ENCODE measurements at places on chromosomes 12 and 14. TPM values are rescaled to one million over a fixed set of nuclear protein-coding genes. Genes with fewer than 3 reads are reported as not detected.

DNAI7 gene
- 2.1 TPM for total RNA-seq

MYF6 gene
- not detected for total RNA-seq

TAMALIN gene
- 54.4 TPM for total RNA-seq

RPGRIP1 gene
- total RNA-seq, result not detected

MGP gene
- total RNA-seq, result 1,029 TPM

INHBC gene
- not detected for total RNA-seq

CELA1 gene
- total RNA-seq, result not detected

PIANP gene
- 0.72 TPM for total RNA-seq

- H3K4me1 ChIP-seq, result no peaks in the 10 kb centered on the region
- peak overlapping the region; percentile 30 for H3K27ac ChIP-seq
- peak overlapping the region; percentile 38 for H3K4me3 ChIP-seq
- H3K36me3 ChIP-seq, result no peaks in the 10 kb centered on the region
- no peak for DNase-seq
Measured at GRCh38 chr12:51390891-51391282, 319 bp downstream of the GALNT6 start.

DNA sequence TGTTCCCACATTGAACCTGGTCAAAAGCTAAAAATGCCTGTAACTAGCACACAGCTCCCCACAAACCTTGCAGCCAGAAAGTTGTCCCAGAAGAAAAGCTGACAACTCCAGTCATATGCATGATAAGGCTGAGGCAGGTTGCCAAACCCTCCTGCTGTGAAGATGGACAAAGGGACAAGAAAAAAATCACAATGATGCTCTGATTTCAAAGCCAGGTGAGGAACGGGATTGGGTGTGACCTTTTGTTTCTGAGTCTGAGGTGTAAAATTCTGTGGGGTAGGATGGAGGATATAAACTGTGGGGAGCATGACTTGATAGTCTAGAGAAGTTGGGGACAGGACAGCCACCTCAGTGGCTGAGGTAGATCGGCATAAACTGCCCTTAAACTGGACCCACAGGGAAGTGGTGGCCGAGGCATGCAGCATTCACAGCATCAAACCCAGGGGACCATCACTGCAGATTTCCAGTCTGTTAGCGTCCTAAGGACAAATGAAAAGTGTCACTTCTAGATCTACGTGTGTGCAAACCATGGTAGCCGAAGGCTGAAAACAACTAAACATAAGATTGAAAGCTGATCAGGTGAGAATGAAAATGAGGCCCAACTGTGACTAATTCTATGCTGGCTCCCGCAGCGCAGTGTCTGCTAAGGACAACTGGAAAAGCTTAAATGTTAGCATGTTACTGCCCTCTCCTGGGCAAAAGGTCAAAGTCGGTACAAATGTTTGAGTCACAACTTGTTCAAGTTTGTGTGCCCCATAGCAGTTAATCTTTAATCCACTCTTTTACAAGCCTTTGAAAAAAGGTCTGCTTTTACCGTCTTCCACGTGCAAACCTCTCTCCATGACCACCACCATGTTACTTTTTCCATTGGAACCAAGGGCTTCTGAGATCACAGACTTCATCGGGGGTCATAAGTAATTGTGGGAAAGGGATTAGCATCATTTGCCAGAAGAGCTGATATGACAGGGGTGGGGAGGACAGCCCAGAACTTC, 39.8 kb downstream of the GRIN2B start:
- H3K36me3 ChIP-seq, result no peaks in the 10 kb centered on the region
- H3K27ac ChIP-seq, result no peak overlapping the region
- no peaks in the 10 kb centered on the region for H3K4me1 ChIP-seq
- no peak for DNase-seq
- H3K27me3 ChIP-seq, result no peaks in the 10 kb centered on the region
- no peak overlapping the region for H3K4me3 ChIP-seq

DNA sequence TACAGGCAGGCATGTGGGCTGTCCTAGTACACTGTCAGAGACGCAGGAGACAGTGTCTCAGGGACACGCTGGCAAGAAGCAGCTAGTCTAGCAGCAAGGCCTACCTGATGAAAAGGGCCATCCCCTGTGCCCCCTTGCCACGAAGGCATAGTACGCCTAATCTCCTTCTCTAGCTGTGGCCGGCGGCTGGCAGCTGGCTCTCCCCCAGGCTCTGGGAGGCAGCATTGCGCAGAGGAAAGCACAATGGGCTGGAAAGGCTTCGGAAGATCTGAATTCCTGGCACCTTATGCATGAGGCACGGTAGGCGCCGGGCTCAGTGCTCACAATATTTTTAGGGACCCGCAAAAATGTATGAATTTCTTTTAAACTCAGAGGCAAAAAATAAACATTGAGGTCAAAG, 16.0 kb upstream of the PLEKHH1 start:
- H3K4me1 ChIP-seq, result peaks cover 2% of the 10 kb centered on the region
- DNase-seq, result peak; percentile 23
- no peak overlapping the region for H3K27ac ChIP-seq
- no peaks in the 10 kb centered on the region for H3K36me3 ChIP-seq

DNA sequence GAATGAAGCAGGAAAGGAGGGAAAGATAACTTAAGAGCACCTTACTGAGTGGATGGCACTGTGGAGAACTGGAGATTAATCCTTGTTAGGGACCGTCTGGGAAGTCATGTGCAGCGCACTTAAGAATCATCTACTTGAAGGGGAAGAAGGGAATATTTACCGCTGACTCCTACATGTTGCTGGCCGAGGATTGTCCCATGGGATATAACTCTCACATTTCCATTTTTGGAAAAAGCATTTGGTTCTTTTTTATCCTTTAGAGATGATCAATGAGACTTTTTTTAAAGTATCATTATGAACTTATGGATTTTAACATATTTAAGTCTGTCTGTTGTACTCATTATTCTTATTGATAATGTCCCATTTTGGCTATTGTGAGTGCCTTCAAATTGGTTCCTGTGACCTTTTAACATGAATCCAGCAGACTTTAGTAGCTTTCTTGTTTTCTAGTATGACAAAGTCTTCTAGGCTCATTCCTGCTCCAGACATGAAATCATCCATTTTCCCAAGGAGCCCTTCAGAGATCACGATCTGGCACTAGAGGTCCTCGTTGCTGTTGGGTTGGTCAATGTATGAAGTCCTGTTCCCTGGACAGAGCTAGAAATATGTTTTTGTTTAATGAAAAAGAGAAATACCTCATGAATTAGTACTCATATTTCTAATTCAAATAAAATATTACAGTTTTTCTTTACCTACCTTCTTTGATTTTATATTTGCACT, 20.2 kb upstream of the FAM234B start:
- no peak overlapping the region for H3K4me3 ChIP-seq
- no peaks in the 10 kb centered on the region for H3K27me3 ChIP-seq
- H3K4me1 ChIP-seq, result no peaks in the 10 kb centered on the region

- no peaks in the 10 kb centered on the region for H3K27me3 ChIP-seq
- H3K4me1 ChIP-seq, result peaks cover 2% of the 10 kb centered on the region
- H3K4me3 ChIP-seq, result no peak overlapping the region
- H3K36me3 ChIP-seq, result no peaks in the 10 kb centered on the region
Measured at GRCh38 chr12:116162071-116162470, 115.4 kb downstream of the MED13L start.

GRCh38 chr14:54194501-54194900, 202.3 kb upstream of the CDKN3 start:
- H3K36me3 ChIP-seq, result no peaks in the 10 kb centered on the region
- no peak overlapping the region for H3K4me3 ChIP-seq
- no peaks in the 10 kb centered on the region for H3K4me1 ChIP-seq
- no peak for DNase-seq

- peaks cover 2% of the 10 kb centered on the region for H3K4me1 ChIP-seq
- peak overlapping the region; percentile 62 for H3K4me3 ChIP-seq
- H3K36me3 ChIP-seq, result no peaks in the 10 kb centered on the region
- H3K27ac ChIP-seq, result peak overlapping the region; percentile 93
- H3K27me3 ChIP-seq, result no peaks in the 10 kb centered on the region
- no peak for DNase-seq
Measured at GRCh38 chr14:22955702-22956569, 954 bp downstream of the HAUS4 start.

GRCh38 chr14:105902131-105902898, 375.9 kb downstream of the TMEM121 start:
- no peaks in the 10 kb centered on the region for H3K27me3 ChIP-seq
- H3K4me3 ChIP-seq, result no peak overlapping the region
- no peak overlapping the region for H3K27ac ChIP-seq
- no peaks in the 10 kb centered on the region for H3K36me3 ChIP-seq
- no peak for DNase-seq

- no peak overlapping the region for H3K27ac ChIP-seq
- no peak overlapping the region for H3K4me3 ChIP-seq
- H3K4me1 ChIP-seq, result no peaks in the 10 kb centered on the region
- no peak for DNase-seq
- H3K36me3 ChIP-seq, result no peaks in the 10 kb centered on the region
Measured at GRCh38 chr12:16299403-16299802, 21.9 kb upstream of the SLC15A5 start.

DNA sequence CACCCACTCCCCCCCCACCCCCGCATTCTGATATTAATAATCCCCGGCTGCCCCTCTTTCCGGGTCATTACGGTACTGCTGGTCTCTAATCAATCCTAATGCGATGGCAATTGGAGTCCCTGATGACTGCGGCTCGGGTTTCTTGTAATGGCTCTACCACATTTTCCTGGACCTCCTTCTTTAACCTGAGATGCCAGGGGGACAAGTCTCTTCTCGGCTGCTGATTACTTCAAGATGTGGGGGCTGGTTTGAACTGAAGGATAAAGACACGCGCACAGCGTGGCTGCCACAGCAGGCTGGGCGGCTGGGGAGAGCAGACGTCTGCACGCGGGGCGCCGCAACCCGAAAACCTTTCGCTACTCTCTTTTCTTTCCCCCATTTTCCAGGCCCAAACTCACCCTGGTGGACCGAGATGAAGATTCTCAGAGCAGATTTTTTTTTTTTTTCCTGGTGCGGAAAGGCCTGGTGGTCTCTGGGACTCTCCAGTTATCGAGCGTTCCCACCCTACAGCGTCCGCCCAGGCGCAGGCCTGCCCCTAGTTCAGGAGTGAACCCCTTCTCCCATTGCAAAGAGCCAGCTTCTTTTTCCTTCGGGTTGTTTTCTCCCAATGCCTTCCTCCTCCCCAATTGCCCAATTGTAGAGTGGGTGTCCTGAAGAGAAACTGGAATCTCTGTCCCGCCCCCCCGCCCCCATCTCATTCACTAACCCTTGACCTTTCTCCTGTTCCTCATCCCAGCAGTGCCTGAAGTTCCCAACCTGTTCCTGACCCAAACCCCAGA, 6.0 kb upstream of the SIX1 start:
- peaks cover 4% of the 10 kb centered on the region for H3K4me1 ChIP-seq
- H3K27ac ChIP-seq, result no peak overlapping the region
- peaks cover 3% of the 10 kb centered on the region for H3K27me3 ChIP-seq

- no peak overlapping the region for H3K4me3 ChIP-seq
- DNase-seq, result no peak
- no peaks in the 10 kb centered on the region for H3K27me3 ChIP-seq
- H3K36me3 ChIP-seq, result no peaks in the 10 kb centered on the region
Measured at GRCh38 chr12:6165395-6165794, 34.8 kb upstream of the CD9 start.

DNA sequence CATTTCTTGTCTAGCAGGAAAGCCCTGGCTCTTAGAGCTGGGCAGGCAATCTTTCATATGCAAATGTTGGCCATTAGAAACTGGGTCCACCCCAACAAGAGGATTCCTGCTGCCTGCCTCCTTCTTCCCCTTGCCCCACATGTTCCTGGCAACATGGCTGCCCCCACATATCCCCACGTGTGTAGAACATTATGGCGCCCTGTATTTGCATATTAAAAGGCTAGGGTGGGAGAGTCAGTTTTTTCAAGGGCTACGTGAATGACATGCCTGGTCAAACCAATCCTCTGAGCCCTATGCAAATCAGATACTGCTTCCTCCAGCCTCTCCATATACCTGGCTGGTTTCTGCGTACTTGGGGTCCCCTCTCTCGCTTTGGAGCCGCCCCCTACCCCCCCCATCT, 514.0 kb downstream of the FUT8 start:
- no peak for DNase-seq
- no peak overlapping the region for H3K4me3 ChIP-seq
- H3K27ac ChIP-seq, result no peak overlapping the region
